Activated T-helper 9 cell treated with anti-CD3 and anti-CD28 coated beads, Interleukin-2, amount 50 U/mL, for 16 hours (primary cell): ENCODE measurements at places on chromosomes 16 and 17.

GRCh38 chr16:80652441-80652840 lies 111.6 kb downstream of the DYNLRB2 start:
- DNase-seq, result no peak

- no peak for DNase-seq
Observed at GRCh38 chr17:28415886-28416285, 9.9 kb upstream of the SLC46A1 start.

DNA sequence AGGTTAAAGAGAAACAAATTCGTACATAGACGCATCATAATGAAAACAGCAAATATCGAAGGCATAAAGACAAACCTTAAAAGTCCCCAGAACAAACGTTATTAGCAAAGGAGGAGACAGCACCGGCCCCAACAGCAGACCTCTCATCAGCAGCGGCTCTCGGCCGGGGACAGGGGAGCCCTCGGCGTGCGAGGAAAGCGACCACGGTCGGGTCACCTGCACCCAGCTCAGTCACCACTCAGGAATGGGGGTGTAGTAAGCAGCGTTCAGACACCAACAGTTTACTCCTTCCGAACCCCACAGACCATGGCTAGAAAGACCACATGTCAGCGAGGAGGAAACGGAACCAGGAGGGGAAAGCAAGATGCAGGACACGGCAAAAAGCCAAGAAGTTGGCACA lies 109.3 kb upstream of the CHMP6 start:
- no peak for DNase-seq

- no peak for DNase-seq
Observed at GRCh38 chr17:44204441-44204882, 4.8 kb upstream of the ATXN7L3 start.

DNA sequence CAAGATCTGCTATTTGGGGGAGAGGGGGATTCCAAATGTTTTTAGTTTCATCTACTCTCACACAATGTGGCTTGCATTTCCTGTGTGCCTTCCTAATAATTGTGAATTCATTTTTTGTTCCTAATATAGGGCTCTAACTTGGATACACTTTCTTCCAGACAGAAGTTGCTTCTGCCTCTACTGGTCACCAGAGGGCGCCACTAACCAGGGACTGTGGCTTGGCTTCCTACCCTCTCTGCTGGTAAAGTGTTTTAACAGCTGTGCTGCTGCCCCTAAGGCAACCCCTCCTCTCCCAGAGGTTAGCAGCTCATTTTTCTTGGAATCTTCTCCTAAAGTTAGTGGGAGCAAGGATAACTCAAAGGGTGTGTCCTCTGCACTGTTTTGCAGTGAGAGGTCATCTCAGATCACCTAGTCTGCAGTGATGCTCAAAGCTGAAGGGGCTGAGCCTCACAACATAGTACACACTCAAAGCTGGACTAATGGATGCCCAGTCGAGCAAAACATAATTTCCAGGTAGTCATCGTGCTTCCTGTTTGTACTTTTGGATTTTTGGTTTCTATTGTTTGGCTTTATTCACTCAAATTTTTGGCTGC lies 5.0 kb upstream of the PRSS54 start:
- DNase-seq, result no peak

GRCh38 chr16:20520103-20520502 lies 56.1 kb downstream of the ACSM2B start:
- DNase-seq, result no peak

DNA sequence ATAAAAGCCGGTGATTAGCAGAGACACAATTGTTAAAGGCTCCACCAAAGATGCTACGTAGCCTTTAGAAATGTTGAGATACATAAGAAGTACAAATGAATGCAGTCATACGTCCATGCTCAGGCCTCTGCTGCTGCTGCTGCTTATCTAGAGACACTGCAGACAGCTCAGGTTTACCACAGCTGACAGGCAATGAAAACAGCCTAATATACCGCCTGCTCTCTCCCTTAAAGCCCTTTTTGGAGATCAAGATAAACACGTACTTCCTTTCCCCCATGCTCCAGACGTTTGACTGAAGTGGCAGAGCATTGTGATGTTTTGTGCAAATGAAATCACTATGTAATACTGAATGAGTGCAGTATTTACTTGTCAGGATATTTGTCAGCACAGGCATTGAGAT lies 185.3 kb downstream of the AATF start:
- DNase-seq, result no peak
